ENCODE measurements at places on chromosomes 3 and 15.
A peak's percentile ranks its signal among the peaks of the same experiment; 100 is the strongest.

DNA sequence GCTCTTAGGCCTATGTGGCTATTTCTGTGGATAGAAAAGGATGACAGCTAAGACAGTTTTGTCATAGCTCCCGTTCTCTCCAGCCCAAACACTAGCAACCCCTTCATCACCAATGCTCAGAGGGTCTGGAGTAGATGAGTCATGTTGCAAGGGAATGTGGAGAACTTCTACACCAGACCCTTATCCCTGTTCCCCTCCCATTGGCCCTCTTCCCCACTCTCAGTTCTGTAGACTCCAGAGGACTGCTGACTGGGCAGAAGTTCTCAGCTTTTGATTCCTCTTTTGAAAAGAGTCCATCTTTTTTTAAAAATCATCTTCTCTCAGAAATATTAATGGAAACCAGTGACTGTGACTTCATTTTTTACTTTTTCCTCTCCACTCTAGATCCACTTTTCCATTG is 2.4 kb upstream of the MYZAP start:
- DNase-seq = no peak

DNA sequence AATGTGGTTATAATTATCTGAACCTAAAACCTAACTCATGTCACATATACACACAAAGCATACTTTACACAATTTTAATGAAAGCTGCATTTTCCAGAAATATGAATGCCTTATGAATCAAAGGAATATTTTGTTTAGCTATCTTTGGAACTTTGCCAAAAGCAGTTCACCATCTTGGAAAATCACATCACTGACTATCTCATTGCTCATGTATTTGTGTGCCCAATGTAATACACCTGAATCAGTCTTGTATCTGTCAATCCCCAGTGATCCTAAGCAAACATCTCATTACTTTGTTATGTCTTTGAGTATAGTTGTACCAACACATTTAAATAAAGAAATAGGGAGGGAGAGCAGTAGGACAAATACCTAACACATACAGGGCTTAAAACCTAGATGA is 15.6 kb upstream of the CD47 start:
- no peak for DNase-seq

DNA sequence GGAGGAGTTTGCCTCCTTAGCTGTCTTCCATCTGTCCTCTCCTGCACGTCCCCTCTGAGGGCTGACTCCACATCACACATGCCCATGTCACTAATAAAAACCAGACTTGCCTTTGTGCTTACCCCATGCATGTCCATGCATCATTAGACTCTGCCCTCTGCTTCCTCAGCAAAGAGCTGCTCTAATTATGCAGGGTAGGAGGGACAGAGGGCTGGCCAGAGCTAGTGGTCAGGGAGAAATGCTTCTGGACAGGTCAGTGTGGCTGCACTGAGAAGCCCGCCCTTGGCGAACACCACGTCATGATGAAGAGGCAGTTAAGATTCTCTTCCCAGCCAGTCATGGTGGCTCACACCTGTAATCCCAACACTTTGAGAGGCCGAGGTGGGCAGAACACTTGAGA is 8.9 kb downstream of the CA12 start:
- DNase-seq = no peak

DNA sequence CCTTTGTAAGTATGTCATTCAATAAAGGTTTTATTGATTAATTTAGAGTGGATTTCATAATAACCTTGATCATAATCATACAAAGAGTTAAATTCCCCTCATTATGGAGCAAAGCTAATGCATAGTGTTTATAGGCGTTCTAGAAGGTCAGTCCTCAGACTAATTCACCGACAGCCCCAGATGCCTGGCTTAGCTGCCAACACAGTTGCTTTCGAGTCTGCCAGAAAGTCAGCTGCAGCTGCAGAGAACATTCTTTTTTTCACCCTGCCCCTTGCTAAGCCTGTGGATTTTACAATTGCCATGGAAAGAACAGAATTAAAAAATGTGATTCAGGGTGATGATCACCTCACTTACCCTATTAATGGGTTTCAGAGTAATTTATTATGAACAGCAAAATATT is 21.2 kb downstream of the CADM2 start:
- peak; percentile 41 for DNase-seq

- no peak for DNase-seq
Measured at GRCh38 chr3:128185630-128186447, 32.6 kb downstream of the EEFSEC start.

DNA sequence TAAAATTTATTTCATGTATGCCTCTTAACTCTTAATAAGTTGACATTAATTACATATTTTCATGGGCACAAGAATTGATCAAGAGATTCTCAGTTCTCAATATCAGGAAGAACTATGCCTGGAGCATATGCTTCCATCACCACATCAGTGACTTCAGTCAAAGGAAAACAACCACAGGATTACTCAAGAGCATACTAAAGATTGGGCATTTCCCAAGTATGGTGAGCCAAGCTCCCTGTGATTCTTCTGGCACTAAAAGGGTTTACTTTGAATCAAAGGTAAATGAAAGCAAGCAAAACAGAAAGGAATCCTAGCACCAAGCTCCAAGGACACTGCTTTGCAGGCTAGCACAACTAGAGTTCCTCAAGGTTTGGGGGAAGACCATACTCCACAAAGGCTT is 44.6 kb downstream of the FMN1 start:
- no peak for DNase-seq

- peak; percentile 26 for DNase-seq
Measured at GRCh38 chr3:16831846-16832245, 52.9 kb upstream of the PLCL2 start.

- no peak for DNase-seq
Measured at GRCh38 chr3:172607305-172608121, 84.3 kb upstream of the TNFSF10 start.

GRCh38 chr3:32143849-32144757 is 37.7 kb downstream of the GPD1L start:
- DNase-seq = peak; percentile 62

DNA sequence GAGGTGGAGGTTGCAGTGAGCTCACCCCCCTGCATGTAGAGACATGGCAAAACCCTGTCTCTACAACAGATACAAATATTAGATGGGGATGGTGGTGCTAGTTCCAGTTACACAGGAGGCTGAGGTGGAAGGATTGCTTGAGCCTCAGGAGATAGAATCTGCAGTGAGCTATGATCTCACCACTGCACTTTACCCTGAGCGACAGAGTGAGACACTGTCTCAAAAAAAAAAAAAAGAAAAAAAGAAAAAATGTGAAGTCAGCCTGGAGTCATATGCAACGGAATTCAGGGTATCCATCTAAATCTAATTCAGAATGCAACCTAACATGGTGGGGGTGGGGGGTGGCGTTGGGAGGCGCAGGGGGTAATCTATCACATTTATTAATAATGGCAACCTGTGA is 37.1 kb upstream of the NR2F2 start:
- DNase-seq = no peak

DNA sequence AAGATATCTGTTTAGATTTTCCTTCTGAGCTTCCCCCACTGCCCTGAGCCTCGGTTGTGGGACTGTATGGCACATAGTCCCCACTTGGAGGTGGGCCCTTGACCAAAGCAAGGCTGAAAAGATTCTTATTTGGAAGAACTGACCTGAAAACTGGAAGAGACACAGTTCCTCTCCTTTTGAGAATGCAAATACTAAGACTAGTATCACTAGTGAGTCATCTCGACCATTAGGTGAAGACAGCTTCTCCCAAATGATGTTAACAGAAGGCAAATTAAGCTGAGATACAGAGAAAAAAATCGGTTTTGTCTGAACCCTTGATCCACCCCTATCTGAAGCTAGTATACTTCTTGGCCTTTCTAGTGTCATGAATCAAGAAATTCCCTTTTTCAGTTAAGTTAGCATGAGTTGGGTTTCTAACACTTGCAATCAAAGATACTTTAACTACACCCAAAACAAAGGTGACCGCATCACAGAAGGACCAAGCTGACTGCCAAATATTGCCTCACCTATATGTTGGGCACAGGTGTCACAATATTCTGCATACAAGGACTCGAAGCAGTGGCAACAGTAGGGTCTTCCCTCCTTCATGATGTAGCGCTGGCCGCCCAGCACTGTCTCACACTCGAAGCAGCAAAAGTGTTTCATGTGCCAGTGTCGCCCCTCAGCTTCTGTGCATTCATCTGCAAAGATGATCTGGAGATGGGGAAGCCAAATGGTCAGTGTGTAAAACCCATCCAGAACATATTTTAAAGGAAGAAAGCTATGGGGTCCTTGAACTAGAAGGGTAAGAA is 72.4 kb downstream of the PRICKLE2 start:
- DNase-seq = no peak

- no peak for DNase-seq
Measured at GRCh38 chr3:57948781-57949242, 59.4 kb upstream of the FLNB start.

DNA sequence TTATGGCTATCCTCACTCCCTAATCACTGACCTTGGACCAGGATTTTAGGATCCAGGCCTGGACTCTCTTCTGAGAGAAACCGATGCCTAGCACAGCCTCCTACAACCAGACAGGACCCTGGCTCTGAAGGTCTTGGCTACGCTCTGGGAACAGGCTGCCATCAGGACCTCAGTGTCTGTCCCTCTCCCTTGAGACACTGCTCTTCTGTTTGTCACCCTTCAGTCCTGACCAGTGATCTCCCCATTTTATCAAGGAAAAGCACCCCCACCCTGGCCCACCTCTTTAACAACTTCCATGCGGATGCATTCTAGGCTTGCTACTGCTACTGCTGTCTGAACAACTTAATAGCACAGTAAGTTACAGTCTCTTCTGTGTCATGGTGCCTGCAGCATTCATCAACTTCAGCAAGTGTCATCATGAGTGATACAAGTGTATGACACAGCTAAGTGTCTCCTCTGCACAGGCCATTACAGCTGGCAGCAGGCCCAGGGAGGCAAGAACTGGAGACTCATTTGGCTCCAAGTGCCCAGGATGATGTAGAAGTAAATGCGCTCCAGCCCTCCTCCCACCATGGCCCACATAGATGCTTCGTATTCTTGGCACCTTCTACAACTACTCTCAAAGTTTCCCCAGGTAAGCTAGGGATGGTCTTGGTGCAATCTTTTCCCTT is 302.4 kb downstream of the EPHB1 start:
- DNase-seq = no peak

DNA sequence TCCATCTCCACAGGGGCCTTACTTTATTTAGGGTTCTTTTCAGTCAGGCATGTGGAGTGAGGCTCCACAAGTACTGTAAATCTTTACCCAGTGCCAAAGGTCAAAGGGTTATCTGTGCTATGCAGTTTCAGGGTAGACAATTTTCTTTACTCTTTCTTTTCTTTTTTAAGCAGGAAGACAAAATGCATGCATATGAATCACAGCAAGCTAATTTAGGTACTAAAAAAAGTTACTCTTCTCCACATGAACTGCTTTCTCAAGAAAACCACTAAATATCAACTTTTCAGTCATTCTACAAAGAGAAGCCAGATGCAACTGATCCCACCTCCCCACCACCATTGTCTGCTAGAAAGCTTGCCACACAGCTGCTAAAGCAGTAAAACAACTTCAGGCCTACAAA is 73.3 kb upstream of the PYGO1 start:
- no peak for DNase-seq

GRCh38 chr3:156792114-156792513 is 34.0 kb upstream of the LEKR1 start:
- DNase-seq = no peak

GRCh38 chr3:128697341-128697740 is 28.6 kb upstream of the RAB7A start:
- no peak for DNase-seq

- no peak for DNase-seq
Measured at GRCh38 chr3:43537225-43537624, 84.6 kb downstream of the ANO10 start.

GRCh38 chr3:63791974-63792373 is 27.1 kb upstream of the C3orf49 start:
- DNase-seq = no peak

GRCh38 chr15:62639906-62640605 is 402.5 kb upstream of the TPM1 start:
- no peak for DNase-seq

DNA sequence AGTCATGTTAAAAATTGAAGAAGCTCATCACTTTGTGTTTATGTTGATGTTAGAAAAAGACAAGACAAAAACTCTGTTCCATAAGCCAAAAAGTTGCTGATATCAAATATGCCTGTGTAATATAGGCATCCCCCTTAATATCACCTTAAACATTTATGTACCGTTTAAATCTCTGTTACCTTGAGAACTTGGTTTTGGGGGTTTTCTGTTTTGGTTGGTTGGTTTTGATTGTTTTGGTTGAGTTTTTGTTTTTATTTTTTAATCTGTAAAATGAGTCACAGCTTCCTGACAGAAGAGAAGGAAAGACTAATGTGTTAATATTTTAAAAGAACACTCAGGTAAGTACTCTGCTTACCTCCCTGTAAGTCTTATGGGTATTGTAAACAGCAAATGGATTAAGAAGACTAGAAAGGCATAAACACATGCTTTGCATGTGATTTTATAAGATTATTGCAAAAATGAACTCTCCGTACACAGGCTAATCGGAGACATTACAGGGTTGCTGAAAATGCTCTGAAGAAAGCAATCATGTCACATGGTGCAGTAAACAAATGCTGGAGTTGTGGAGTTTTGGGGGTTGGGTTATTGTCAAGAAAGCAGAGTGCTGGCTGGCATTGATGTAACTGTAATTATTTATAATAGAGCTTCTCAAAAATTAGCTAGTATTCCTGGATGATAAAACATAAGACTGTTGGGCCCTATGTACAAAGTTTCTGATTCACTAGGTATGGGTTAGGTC is 69.5 kb upstream of the MBNL1 start:
- DNase-seq = no peak

- DNase-seq = no peak
Measured at GRCh38 chr15:98753726-98754656, 105.7 kb downstream of the IGF1R start.

- no peak for DNase-seq
Measured at GRCh38 chr3:119542168-119542767, 17.1 kb downstream of the CD80 start.

DNA sequence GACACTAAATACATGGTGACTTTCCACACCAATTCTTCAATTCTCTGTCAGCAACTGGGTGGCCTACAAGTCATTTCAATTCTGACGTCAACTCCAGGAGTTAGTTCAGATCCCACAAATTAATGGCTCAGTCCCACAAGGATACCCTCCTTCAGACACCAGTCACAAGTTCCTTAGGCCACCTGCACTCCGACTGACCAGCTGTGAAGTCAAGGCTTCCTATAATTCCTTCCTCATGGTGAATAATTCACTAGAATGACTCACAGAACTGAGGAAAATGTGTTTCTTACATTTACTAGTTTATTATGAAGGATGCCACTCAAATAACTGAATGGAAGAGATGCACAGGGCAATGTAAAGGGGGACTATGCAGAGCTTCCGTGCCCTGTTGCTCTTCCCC is 6.3 kb upstream of the PIAS1 start:
- no peak for DNase-seq

- DNase-seq = no peak
Measured at GRCh38 chr3:10577486-10577885, 72.1 kb upstream of the ATP2B2 start.

DNA sequence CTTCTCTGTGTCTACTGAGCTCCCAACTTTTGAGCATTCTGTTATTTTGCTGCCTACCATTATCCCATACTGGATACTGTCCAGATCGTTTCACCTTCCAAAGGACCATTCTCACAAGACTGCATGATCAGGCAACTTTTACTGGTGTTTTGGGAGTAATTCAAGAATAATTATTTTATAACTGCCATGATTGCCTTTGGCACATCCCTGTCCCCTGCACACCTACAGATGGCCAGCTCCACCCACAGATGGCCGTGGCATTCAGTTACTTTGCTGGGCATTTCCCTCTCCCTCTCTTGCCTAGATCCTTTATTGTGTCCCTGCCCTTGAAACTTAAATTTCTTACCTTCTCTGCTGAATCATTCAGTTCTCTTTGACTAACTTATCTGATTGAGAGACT is 263.9 kb downstream of the DIPK2A start:
- DNase-seq = no peak

Data from head of caudate nucleus (tissue), 42 donors.